ENCODE measurements at places on chromosomes 12 and 14.

DNA sequence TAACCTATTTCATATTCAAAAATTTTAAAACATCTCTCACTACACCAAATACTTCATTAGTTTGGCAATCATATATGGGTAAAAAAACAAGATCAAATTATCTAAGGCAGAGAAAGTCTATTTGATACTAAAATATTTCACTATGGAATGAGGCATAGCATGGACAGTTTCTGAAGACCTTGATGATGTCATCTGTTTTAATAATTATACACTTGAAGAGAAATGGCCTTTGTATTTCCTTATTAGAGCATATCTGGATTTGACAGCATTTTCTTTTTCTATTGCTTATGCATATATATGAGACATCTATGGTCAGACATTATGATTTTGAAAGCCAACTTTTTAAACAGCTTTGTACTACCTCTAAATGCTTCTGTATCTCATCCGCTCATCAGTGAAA is 88.6 kb downstream of the DDHD1 start:
- H3K4me3 ChIP-seq, result no peak overlapping the region
- no peak overlapping the region for H3K27ac ChIP-seq
- DNase-seq, result no peak
- H3K27me3 ChIP-seq, result no peaks in the 10 kb centered on the region

- no peak for DNase-seq
- H3K36me3 ChIP-seq, result peaks cover 20% of the 10 kb centered on the region
- H3K4me3 ChIP-seq, result no peak overlapping the region
- H3K27ac ChIP-seq, result peak overlapping the region; percentile 78
- peaks cover 4% of the 10 kb centered on the region for H3K27me3 ChIP-seq
Measured at GRCh38 chr14:100025111-100025510, 40.1 kb upstream of the EVL start.

GRCh38 chr12:111150360-111150759 is 218.5 kb downstream of the PHETA1 start:
- H3K27me3 ChIP-seq, result peaks cover 12% of the 10 kb centered on the region
- no peaks in the 10 kb centered on the region for H3K36me3 ChIP-seq
- peak overlapping the region; percentile 27 for H3K4me3 ChIP-seq
- peak overlapping the region; percentile 91 for H3K27ac ChIP-seq
- no peak for DNase-seq
- H3K4me1 ChIP-seq, result peaks cover 51% of the 10 kb centered on the region

DNA sequence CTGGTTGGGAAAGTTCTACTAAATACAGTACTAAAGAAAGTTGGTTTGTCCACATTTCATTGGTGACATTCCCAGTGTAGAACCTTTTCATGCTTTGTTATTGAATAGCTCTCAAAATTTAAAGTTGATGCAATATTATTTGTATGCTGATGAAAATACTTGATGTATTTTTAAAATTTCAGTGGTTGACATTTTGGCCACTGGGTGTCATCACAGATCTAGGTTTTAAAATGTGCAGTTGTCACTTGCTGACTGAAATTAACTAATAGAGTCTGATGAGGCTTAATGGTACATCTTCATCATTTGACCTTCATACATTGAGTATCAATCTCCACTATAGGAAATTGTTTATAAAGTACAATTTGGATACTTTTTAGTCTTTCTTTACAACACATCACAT is 37.1 kb downstream of the CMAS start:
- H3K27me3 ChIP-seq, result no peaks in the 10 kb centered on the region
- no peak for DNase-seq
- no peak overlapping the region for H3K27ac ChIP-seq
- H3K36me3 ChIP-seq, result no peaks in the 10 kb centered on the region
- no peak overlapping the region for H3K4me3 ChIP-seq

DNA sequence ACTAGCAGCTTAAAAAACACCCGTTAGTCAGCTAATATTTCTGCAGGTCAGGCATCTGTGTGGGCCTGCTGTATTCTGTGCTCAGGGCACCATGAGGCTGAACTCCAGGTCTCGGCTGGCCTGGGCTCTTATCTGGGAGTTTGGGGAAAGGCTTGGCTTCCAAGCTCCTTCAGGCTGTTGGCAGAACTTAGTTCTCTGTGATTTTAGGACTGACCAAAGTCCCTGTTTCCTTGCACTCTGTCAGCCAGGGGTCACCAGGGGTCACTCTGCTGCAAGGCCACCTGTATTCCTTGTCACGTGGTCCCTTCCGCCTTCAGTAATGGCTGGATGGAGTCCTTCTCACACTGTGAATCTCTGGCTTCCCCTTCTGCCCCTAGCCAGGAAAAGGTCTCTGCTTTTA is 586.4 kb downstream of the AACS start:
- no peak for DNase-seq
- no peaks in the 10 kb centered on the region for H3K36me3 ChIP-seq
- H3K4me3 ChIP-seq, result no peak overlapping the region
- H3K27ac ChIP-seq, result no peak overlapping the region

GRCh38 chr12:9797722-9798619 is 29.3 kb upstream of the KLRF1 start:
- H3K36me3 ChIP-seq, result no peaks in the 10 kb centered on the region
- DNase-seq, result peak; percentile 29
- no peak overlapping the region for H3K4me3 ChIP-seq
- no peak overlapping the region for H3K27ac ChIP-seq
- H3K27me3 ChIP-seq, result peaks cover 10% of the 10 kb centered on the region

- DNase-seq, result no peak
- H3K36me3 ChIP-seq, result peaks cover 25% of the 10 kb centered on the region
- peaks cover 62% of the 10 kb centered on the region for H3K4me1 ChIP-seq
- peak overlapping the region; percentile 46 for H3K27ac ChIP-seq
- no peak overlapping the region for H3K4me3 ChIP-seq
- H3K27me3 ChIP-seq, result no peaks in the 10 kb centered on the region
Measured at GRCh38 chr12:104514092-104514810, 57.5 kb downstream of the CHST11 start.

DNA sequence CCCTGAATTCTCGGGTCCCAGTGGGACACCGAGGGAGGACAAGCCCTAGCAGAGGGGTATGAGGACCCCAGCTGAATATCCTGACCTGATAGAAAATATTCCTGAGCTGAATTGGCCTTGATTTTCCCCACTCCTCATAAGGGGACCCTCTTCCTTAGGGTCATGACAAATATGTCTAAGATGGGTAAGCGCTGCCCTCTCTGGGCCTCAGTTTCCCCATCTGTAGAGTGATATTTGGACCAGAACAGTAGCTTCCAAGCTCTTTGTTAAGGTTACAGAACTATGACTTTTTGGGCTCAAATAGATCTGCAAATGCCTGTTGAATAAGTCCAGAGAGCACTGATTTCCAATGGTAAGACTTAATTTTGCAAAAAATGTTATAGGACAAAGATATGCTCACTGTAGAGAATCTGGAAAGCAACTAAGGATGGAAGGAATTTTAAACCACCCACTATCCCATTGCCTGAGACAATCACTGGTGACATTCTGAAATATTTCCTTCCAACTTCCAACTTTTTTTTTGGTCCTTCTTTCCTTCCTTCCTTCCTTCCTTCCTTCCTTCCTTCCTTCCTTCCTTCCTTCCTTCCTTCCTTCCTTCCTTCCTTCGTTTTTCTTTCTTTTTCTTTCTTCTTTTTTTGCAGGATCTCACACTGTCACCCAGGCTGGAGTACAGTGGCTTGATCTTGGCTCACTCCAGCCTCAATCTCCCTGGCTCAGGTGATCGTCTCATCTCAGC is 32.0 kb downstream of the MYL2 start:
- H3K27me3 ChIP-seq, result peaks cover 21% of the 10 kb centered on the region
- H3K4me1 ChIP-seq, result peaks cover 22% of the 10 kb centered on the region
- no peaks in the 10 kb centered on the region for H3K36me3 ChIP-seq
- H3K27ac ChIP-seq, result no peak overlapping the region
- DNase-seq, result no peak

DNA sequence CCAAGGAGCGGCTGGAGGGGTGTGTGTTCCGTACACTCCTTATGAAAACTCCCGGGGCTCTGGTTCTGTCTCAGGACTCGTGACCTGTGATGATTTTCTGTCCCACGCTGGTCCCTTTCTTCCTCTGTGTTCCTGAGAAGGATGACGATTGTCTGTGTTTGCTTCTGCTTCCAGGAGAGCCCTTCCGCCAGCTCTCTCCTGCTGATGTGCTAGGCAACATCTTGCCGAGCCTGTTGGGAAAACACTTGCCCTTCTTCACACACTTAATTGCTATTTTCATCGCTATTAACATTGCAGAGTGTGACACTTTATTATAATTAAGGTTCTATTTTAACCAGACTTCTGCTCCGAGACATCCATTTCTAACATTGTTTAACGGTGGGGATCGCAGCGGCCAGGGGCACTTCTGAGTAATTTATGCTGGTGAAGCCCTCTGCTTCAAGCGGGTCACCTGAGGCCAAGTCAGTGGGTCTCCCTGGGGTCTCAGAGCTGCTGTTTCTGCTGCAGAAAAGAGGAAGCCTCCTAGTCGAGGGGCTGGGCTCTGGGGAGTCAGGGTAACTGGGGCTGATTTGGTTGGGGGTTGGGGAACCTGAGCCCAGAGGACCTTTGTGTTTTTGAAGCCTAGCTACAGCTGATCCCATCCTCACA is 88.6 kb downstream of the PRMT8 start:
- peaks cover 4% of the 10 kb centered on the region for H3K4me1 ChIP-seq
- H3K36me3 ChIP-seq, result peaks cover 6% of the 10 kb centered on the region
- no peak for DNase-seq
- H3K27me3 ChIP-seq, result peaks cover 10% of the 10 kb centered on the region

DNA sequence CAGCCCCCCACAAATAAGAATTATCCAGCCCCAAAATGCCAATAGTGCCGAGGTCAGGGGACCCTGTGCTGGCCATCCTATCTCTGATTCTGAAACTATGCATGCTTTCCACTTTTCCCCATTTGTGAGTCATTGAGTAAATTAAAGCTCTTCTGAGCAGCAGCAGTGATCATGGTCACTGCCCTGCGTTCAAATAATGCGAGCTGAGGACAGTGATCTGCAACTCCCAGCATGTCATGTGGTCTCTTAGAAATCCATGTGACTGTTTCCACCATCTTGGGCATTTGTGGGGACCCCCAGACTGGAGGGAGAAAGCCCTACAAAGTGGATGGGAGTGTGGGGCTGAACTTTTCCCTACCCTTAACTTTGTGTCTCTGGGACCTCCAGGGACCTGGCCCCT is 53.8 kb downstream of the C14orf132 start:
- H3K27ac ChIP-seq, result no peak overlapping the region
- no peaks in the 10 kb centered on the region for H3K27me3 ChIP-seq
- H3K4me1 ChIP-seq, result peaks cover 13% of the 10 kb centered on the region
- DNase-seq, result no peak
- H3K4me3 ChIP-seq, result no peak overlapping the region

- H3K27ac ChIP-seq, result peak overlapping the region; percentile 100
- H3K4me1 ChIP-seq, result peaks cover 81% of the 10 kb centered on the region
- H3K36me3 ChIP-seq, result no peaks in the 10 kb centered on the region
- H3K27me3 ChIP-seq, result no peaks in the 10 kb centered on the region
Measured at GRCh38 chr12:106178562-106178961, 39.8 kb upstream of the NUAK1 start.

GRCh38 chr14:104576232-104576969 is 3.2 kb upstream of the C14orf180 start:
- DNase-seq, result no peak
- H3K27me3 ChIP-seq, result peaks cover 11% of the 10 kb centered on the region
- H3K36me3 ChIP-seq, result no peaks in the 10 kb centered on the region
- H3K27ac ChIP-seq, result no peak overlapping the region
- peak overlapping the region; percentile 30 for H3K4me3 ChIP-seq

- no peak for DNase-seq
- no peak overlapping the region for H3K4me3 ChIP-seq
- no peak overlapping the region for H3K27ac ChIP-seq
- peaks cover 8% of the 10 kb centered on the region for H3K27me3 ChIP-seq
Measured at GRCh38 chr14:104680056-104680805, 9.2 kb upstream of the INF2 start.

DNA sequence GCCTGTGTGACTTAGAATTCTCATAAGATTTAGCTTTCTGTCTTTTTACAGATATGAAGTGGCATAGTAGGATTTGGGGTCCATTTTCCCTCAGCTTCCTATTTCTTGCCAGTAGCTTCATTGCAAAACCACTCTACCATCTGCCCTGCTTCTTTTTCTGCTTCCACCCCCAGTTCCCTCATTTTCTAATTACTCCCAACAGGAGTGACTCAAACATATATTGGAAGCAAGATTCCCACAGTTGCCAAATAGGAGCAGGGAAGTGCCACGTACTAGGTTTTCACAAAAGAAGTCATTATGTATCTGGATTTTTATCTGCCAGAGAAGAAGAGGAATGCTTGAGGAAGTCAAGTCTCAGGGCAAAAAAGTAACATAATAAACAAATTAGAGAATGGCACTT is 64.1 kb downstream of the ANO4 start:
- H3K27ac ChIP-seq, result no peak overlapping the region
- no peaks in the 10 kb centered on the region for H3K27me3 ChIP-seq
- no peaks in the 10 kb centered on the region for H3K4me1 ChIP-seq
- no peak for DNase-seq
- H3K4me3 ChIP-seq, result no peak overlapping the region

- DNase-seq, result peak; percentile 16
- H3K27me3 ChIP-seq, result peaks cover 6% of the 10 kb centered on the region
- H3K36me3 ChIP-seq, result peaks cover 4% of the 10 kb centered on the region
- H3K4me3 ChIP-seq, result no peak overlapping the region
- no peak overlapping the region for H3K27ac ChIP-seq
- H3K4me1 ChIP-seq, result no peaks in the 10 kb centered on the region
Measured at GRCh38 chr14:50542941-50543418, 10.6 kb upstream of the MAP4K5 start.

DNA sequence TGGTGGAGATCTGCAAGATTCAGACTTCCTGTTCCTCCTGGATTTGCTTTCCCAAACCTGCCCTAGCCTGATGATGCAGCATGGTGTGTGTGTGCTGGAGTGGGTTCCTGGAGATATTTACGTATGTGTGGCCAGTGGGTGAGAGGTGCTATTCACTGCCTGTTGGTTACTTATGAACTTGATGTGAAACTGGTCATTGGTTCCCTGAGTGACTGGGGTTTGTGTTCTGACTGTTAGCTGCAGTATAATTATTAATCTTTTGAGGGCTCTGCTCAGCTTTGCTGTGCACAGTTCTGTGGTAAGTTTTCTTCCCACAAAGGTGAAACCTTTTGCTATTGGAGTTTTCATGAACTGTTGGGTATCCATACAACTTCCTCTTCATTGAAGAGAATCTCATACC is 541.8 kb upstream of the FBXO33 start:
- peaks cover 10% of the 10 kb centered on the region for H3K4me1 ChIP-seq
- H3K4me3 ChIP-seq, result no peak overlapping the region
- DNase-seq, result no peak
- H3K27ac ChIP-seq, result no peak overlapping the region
- no peaks in the 10 kb centered on the region for H3K36me3 ChIP-seq

DNA sequence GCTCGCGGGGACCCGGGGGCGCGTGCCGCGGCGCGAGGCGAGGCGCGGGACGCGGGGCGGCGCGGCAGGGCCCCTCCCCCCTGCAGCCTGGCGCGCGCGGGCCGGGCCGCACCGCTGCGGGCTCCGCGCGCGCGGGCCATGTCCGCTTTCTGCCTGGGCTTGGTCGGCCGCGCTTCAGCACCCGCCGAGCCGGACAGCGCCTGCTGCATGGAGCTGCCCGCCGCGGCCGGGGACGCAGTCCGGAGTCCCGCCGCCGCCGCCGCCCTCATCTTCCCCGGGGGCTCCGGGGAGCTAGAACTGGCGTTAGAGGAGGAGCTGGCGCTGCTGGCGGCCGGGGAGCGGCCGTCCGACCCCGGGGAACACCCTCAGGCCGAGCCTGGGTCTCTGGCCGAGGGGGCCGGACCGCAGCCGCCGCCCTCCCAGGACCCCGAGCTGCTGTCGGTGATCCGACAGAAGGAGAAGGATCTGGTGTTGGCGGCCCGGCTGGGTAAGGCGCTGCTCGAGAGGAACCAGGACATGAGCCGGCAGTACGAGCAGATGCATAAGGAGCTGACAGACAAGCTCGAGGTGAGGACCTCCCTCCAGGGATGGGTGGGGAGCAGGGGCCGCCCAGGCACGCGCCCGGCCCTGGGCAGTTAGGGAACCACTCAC is 820 bp downstream of the BICDL1 start:
- peak overlapping the region; percentile 74 for H3K4me3 ChIP-seq
- peaks cover 13% of the 10 kb centered on the region for H3K4me1 ChIP-seq
- peaks cover 76% of the 10 kb centered on the region for H3K27me3 ChIP-seq
- H3K36me3 ChIP-seq, result no peaks in the 10 kb centered on the region
